ENCODE measurements at places on chromosomes 2 and 18.
A peak's percentile ranks its signal among the peaks of the same experiment; 100 is the strongest.

DNA sequence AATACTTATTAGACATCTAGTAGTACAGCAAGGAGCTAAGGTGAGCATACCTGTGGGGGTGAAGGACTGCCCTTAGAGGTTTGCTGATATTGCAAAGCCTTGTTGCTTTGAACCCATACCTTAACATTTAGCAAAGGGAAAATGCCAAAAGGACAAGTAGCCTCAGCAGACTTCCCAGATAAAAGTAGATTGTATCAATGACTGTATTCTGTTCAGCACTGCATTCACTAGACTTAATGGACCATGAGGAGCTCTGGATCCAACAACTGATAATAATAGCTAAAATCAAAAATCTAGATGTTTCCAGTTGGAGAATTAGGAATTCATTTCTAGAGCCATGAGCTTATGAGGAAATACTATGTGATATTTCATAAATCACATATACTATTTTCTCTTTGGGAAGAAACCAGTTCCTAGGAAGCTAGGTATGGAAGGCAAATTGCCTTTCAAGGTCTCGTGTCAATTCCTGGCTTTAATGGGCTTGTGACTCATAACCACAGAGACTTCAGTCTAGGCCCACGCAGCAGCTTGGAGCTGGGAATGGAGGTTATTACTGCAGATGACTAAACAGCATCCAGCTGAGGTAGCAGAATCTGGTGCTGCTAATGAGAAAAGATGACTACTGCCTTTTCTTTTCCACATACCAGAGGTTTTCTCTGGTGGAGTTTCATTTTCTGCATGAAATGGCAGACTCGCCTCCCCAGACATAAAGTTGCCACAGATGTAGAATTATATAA lies 191.2 kb upstream of the NABP1 start:
- peak; percentile 97 for DNase-seq

DNA sequence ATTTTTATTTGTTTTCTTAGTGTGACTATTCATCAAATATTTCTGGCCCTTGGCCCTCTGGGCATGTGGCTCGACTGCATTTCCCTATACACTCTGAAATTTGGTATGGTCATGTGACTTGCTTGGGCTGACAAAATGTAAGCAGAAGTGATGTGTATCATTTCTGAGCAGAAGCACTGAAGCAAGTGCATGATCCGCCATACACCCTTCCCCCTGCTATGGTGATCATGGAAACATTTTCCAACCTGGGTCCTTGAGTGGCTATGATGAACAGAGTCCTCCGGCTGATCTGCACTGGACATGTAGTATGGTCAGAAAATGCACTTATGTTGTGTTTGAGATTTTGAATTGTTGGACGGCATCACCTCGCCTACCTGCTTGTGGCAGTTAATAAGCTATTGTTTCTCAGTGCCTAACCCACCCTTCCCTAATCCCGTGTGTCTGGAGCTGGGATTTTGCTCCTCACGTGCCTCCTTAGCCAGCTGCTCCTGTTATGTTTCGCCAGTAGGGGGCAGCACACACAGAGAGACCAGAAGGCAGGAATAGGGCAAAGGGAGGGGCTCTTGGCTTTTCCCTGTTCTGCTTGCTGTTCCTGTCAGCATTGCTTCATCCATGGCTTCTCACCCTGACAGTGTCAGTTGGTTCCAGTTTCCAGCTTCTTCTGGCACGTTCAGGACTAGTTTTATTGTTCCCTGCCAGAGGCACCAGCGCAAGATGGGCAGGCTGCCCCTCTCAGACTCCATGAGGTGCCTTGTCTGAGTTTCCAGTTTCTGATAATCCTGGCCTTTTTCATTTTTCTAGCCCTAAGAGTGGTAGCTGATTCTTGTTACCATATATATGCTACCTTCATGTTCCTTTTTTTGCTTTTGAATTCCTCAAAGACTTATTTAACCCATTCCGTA lies 207.4 kb downstream of the ARL6IP6 start:
- peak; percentile 22 for DNase-seq

DNA sequence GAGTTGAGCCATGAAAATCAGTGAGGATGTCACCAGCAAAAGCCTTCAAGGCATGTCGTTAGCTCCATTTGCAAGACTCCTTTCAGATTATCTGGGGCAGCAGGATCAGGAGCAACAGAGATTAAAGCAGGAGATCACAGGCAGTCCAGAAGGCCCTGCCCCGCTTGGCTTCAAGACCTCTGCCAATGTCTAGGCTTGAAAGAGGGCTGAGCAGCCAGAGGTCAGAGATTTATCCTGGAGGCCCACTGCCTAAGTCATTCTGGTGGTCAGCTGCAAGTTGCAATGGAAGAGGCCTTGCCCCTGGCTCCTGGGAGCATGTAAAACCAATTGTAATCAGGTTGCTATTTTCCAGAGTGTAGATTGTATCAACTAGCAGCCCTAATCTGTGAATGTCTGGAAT lies 416.5 kb downstream of the BCL11A start:
- DNase-seq, result no peak

DNA sequence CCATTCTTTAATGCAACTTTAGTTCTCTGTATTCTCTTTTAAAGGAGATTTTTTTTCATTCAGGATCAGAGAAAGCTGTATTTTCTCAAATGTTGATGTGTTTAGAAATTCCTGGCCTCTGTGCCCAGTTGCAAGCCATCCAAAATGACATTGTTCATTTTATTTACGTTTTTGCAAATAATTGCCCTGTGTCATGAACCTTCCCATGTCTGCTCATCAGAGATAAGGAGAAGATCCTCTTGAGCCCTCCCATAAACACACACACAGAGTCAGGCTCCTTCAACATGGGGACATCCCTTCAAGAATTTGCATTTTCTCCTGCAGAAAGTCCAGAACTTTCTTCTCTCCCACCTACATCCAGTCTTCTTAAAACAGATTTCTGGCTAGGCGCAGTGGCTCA lies 258.8 kb downstream of the GBX2 start:
- DNase-seq, result no peak

- DNase-seq, result no peak
Measured at GRCh38 chr18:13511961-13512577, 214.3 kb downstream of the FAM210A start.

DNA sequence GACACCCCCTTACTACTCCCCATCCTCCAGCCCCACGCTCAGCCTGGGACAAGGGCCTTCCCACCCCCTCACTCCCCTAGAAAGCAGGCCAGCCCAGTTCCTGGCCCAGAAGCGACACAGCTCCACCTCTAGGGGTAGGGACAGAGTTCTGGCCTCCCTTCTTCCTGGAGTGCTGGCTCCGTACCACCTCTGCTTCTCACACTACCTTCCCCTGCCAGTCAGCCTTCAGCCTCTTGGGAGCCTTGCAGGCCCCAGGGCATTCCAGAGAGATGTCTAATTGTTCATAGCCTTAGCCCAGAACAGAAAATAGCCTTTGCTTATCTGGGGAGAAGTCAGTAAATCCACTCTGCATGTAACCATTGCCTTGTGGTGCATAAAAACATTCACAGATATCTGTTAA lies 13.1 kb upstream of the CATIP start:
- no peak for DNase-seq

GRCh38 chr18:8040021-8040420 lies 472.9 kb downstream of the PTPRM start:
- DNase-seq, result no peak

GRCh38 chr18:50933684-50934083 lies 34.2 kb upstream of the ELAC1 start:
- no peak for DNase-seq

DNA sequence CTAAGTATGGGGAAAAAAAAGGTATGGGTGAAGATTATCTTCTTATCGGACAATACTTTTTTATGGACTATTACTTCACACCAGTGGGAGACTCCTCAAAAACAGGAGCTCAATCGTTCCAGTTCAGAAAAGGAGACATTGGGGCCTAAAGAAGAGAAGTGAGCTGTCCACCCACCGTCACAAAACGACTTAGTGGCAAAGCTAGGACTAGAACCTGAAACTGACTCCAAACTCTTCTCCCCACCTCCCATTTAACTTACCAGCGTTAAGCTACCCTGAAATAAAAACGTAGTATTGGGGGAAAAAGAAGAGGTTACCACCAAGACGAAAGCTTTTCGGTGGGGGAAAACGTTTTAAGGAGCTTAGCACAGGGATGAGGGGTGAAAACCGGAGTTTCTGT lies 503 bp downstream of the GTF3C3 start:
- no peak for DNase-seq

DNA sequence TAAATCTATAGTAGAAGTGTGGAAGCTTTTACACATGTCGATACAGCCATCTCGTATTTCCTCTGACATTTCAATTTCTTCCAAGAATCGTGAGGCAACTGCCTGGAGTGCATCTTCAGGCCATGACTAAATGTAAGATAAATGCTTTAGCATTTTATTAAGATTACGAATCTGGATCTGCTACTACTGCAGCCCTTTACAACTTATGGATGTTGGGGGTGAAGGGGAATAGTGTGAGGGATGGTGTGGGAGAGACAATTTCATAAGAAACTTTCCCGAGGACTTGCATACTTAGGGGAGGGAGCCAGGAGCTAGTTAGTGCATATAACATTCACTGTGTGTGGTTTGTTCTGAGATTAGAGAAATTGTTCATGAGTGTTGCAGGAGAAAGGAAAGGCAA lies 204.8 kb downstream of the SLC39A10 start:
- DNase-seq, result no peak

- DNase-seq, result no peak
Measured at GRCh38 chr18:47969816-47970215, 39.4 kb upstream of the SMAD2 start.

DNA sequence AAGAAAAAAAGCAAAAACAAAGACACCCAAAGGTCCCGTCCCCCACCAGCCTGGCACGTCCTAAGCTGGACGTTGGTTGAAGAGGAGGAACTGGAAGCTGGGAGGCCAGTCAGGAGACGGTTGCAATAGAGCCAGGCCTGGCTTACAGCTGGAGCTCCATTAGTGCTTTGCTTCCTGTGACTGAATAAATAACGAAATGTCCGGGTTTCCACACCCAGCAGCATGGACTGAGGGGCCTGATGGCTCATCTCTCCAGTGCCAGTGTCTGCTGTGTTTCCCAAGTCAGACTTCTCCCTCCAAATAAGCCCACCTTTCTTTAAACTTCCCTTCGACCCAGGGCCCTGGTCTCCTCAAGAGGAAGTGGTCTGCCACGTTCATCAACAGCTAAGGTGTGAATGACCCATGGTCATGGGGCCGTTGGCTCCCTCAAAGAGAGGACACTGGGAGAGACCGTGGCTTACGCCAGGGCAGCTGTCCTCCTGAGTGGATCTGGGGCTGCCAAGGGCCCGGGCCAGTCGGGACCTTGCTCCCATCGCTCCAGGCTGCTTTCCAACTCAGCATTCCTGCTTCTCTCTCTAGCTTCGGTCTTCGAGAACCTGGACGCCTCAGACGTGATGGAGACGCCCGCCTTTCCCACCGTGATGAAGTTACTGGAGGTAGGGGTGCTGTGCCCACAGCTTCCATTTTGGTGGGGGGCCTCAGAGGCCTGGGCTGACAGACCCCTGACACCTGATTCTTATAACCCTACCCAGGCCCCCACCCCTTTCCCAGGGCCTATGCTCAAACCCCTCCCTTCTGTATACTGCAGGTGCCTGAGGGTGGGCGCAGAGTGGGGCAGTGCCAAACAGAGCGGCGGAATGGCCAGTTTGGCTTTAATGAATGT lies 44.9 kb downstream of the MYO7B start:
- no peak for DNase-seq

GRCh38 chr2:54194761-54195750 lies 61.0 kb downstream of the TSPYL6 start:
- no peak for DNase-seq

GRCh38 chr2:16334366-16334765 lies 331.3 kb downstream of the CYRIA start:
- DNase-seq, result no peak

- DNase-seq, result no peak
Measured at GRCh38 chr18:73218293-73218692, 350.5 kb upstream of the NETO1 start.

DNA sequence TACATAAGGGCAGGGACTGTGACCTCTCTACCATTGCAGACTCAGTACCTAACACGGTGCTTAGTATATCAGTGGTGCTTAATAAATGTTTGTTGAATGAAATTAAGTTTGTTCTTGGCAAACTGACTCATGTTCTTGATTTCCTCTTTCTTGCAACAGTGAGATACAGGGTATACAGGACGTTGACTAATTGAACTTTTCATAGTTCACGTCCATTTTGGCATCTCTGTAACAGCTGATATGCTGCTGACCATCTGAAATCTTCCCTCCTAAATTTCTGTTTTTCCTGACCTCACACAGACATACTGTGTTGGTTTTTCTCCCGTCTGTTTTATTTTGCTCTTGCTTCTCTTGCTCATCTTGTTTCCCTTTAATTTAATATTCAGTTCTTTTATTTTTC lies 44.2 kb downstream of the LHCGR start:
- no peak for DNase-seq

DNA sequence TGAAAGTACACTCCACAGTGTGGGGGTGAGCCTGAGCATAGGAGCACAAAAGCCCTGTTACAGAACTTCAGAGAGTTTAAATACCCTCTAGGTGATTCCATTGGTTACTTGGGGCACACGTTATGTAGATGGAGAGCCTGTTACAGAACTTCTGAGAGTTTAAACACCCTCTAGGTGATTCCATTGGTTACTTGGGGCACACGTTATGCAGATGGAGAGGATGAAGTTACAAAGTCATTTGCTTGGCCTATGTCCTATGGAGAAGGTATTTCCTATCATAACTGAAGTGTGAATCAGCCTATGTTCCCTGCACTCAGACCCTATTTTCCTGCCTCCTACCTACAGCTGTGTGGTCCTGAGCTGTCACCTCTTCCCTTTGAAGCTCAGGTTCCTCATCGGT lies 3.8 kb upstream of the CAPN10 start:
- no peak for DNase-seq

GRCh38 chr2:161357097-161357496 lies 48.9 kb downstream of the PSMD14 start:
- DNase-seq, result no peak

GRCh38 chr2:55361465-55362189 lies 58.0 kb downstream of the CCDC88A start:
- DNase-seq, result no peak

DNA sequence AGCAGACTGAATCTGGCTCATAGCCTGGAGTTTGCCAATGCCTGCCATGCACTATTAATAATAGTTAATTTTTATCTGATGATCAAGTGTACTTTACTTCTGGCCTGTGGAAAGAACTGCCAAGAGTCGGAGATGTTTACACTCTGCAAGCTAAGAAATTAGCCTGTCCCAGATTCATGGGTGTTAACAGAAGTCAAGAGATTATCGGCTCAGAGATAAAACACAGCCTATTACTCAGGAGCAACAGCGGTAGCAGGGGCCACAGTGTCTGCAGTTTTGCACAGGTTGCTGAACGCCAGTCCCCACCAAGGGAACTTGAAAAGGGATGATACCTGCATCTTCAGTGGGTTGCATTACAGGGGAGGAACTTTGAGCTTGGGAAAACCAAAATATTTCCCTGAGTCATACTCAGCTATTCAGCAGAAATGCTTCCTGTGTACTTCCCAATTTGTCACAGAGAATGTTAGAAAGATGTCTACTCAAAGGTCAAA lies 4.3 kb upstream of the ADI1 start:
- DNase-seq, result peak; percentile 15

- DNase-seq, result no peak
Measured at GRCh38 chr2:220011859-220012258, 384.4 kb downstream of the SLC4A3 start.
